ENCODE measurements at places on chromosomes 3 and 15. TPM values are rescaled to one million over a fixed set of nuclear protein-coding genes. Genes with fewer than 3 reads are reported as not detected.
A peak's percentile ranks its signal among the peaks of the same experiment; 100 is the strongest.

- peaks cover 13% of the 10 kb centered on the region for H3K4me1 ChIP-seq
- no peak overlapping the region for H3K4me3 ChIP-seq
- peak; percentile 37 for DNase-seq
- peak overlapping the region; percentile 88 for H3K27ac ChIP-seq
- H3K27me3 ChIP-seq = no peaks in the 10 kb centered on the region
Measured at GRCh38 chr3:197516517-197516889, 39.3 kb downstream of the BDH1 start.

DNA sequence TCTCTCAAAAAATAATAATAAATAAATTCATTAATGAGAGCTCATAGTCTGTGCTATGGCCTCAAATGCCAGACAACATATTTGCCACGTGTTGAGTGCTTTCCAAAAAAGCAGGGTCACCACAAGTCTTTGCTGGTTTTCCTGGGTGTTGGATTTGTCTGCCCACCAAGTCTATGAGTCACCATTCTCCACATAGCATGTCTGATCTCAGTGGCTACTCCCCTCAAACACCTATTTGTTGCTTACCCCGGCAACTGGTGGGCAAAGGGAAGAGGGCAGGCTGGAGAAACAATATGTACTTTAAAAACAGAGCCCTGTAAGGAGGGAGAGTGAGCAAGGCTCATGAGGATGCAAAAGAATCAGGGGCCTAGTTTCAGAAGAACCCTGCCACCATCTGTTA is 120.0 kb upstream of the ARRDC4 start:
- no peak for DNase-seq
- no peak overlapping the region for H3K4me3 ChIP-seq
- no peaks in the 10 kb centered on the region for H3K4me1 ChIP-seq
- H3K27ac ChIP-seq = no peak overlapping the region
- no peaks in the 10 kb centered on the region for H3K27me3 ChIP-seq

DNA sequence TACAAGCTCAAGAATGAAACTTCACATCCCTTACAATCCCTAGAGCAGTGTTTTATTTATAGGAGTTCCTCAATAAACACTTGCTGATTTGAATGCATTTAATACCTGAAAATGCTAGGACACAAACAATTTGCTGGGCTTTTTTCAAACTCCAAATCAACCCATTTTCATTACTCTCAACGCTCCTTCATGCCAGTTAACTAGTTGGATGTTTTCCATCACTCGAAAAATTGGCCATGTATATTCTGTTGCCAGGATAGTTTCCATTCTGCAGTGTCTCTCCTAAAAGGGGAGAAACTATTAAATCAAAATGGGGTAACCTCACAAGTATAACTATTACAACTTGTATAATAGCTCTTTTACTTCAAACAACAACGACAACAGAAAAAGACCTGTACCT is 1.2 kb downstream of the GBE1 start:
- peaks cover 49% of the 10 kb centered on the region for H3K36me3 ChIP-seq
- H3K4me1 ChIP-seq = peaks cover 30% of the 10 kb centered on the region
- H3K27ac ChIP-seq = peak overlapping the region; percentile 98
- H3K4me3 ChIP-seq = peak overlapping the region; percentile 92
- no peaks in the 10 kb centered on the region for H3K27me3 ChIP-seq

DNA sequence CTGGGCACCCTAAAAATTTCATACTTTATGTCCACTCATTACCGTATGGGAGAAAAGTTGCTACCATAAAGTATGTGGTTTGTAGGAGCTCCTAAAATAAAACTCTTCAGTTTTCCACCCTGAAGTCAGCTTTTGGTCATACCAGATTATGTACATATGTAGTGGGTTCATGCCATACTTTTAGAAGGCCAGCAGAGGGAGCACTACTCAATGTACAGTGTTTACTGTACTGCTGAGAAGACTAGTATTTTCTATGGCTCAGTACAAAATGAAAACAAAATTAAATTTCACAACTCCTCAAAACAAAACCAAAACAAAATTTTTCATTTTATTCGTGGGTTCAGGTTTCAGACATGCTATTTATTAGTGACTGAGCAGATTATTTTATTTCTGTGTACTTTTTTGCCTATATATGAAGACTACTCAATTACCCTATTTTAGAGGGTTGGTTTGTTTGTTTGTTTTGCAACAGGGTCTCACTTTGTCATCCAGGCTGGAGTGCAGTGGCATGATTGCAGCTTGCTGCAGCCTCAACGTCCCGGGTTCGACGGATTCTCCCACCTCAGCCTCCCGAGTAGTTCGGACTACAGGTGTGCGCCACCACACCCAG is 24.3 kb downstream of the NXPE3 start:
- H3K27me3 ChIP-seq = no peaks in the 10 kb centered on the region
- no peak for DNase-seq
- H3K4me3 ChIP-seq = no peak overlapping the region

Gene CP
- total RNA-seq = not detected

Gene DMXL2
- total RNA-seq = 7.2 TPM

- H3K27ac ChIP-seq = no peak overlapping the region
- no peaks in the 10 kb centered on the region for H3K4me1 ChIP-seq
- no peak overlapping the region for H3K4me3 ChIP-seq
- no peaks in the 10 kb centered on the region for H3K36me3 ChIP-seq
- H3K27me3 ChIP-seq = no peaks in the 10 kb centered on the region
Measured at GRCh38 chr3:37200141-37200540, 25.8 kb upstream of the LRRFIP2 start.

- H3K27me3 ChIP-seq = peaks cover 3% of the 10 kb centered on the region
- no peak for DNase-seq
- H3K36me3 ChIP-seq = no peaks in the 10 kb centered on the region
- H3K27ac ChIP-seq = no peak overlapping the region
- no peaks in the 10 kb centered on the region for H3K4me1 ChIP-seq
Measured at GRCh38 chr3:87062685-87063084, 71.7 kb upstream of the VGLL3 start.

DNA sequence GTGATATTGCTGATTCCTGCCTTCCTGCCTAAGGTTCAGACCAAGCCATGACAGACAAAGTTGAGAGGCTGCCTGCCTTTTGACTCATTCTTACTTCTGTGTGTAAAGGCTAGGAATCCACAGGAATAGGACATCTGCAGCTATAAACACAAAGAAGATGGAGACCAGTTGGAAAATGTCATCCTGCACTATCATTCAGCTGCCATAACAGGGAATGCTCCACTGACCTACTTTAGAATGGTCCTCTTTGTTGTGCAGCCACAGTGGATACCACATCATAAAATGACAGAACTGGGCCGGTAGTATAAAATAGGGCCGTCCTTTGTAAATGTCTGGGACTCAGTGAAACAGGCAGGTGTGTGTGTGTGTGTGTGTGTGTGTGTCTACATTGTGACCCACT is 75.1 kb downstream of the STAC start:
- DNase-seq = no peak
- no peak overlapping the region for H3K27ac ChIP-seq
- no peaks in the 10 kb centered on the region for H3K4me1 ChIP-seq

DNA sequence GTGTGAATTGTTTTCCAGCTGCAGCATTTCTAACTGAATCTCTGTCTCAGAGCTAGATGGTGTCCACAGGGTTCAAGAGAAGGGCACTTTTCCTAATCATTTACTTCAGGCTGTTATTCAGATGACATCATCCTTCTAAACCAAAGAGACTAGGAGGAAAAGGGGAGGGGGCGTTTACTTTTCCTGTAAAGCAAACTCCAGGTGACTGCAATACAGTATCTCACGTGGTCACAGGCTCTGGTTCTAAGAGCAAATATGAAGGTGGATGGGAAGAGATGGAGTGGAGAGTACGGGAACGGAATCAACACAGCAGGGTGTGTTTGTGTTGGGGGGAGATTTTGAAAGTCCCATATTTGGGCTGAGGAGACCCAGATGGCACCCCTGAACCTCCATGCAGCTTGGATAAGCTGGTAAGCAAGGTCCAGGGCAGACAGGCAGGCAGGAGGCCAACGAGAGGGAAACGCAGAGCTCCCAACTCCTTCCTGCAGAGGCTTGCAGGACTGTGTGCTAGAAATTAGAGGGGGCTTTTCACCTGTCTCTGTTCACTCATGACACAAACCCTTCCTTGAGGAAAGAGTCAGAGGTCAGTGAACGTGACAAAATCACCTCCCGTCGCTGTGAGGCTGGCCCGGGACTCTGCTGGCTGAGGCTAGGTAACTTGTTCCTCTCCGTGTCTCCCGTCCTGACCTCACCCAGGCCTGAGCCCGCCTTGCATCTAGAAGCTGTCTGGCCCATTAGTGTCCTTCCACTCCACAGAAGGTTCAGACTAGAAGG is 151.2 kb downstream of the OPA1 start:
- DNase-seq = no peak
- peaks cover 8% of the 10 kb centered on the region for H3K4me1 ChIP-seq
- peaks cover 18% of the 10 kb centered on the region for H3K27me3 ChIP-seq
- no peak overlapping the region for H3K27ac ChIP-seq

GRCh38 chr3:38984110-38984509 is 67.6 kb downstream of the SCN11A start:
- no peak for DNase-seq
- H3K4me3 ChIP-seq = no peak overlapping the region
- no peak overlapping the region for H3K27ac ChIP-seq
- peaks cover 3% of the 10 kb centered on the region for H3K27me3 ChIP-seq

DNA sequence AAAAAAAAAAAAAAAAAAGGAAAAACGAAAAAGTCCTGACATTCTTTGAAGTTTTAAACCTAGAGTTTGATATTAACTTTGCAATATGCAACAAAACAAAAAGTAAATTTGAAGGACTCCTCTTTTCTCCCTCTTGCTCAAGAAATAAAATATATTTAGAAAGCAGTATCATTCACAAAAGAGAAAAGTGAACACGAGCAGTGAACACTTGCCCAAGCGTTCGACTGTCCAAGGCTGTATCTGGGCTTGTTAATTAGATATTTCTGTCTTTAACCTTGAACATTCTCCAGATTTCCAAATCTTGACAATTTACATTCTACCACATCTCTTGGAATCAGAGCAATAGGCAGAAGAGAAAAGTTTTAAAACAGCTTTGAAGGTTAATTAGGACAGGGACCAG is 357.7 kb downstream of the TIGIT start:
- DNase-seq = no peak
- H3K36me3 ChIP-seq = peaks cover 9% of the 10 kb centered on the region
- no peaks in the 10 kb centered on the region for H3K27me3 ChIP-seq
- H3K4me1 ChIP-seq = peaks cover 21% of the 10 kb centered on the region
- H3K4me3 ChIP-seq = no peak overlapping the region

DNA sequence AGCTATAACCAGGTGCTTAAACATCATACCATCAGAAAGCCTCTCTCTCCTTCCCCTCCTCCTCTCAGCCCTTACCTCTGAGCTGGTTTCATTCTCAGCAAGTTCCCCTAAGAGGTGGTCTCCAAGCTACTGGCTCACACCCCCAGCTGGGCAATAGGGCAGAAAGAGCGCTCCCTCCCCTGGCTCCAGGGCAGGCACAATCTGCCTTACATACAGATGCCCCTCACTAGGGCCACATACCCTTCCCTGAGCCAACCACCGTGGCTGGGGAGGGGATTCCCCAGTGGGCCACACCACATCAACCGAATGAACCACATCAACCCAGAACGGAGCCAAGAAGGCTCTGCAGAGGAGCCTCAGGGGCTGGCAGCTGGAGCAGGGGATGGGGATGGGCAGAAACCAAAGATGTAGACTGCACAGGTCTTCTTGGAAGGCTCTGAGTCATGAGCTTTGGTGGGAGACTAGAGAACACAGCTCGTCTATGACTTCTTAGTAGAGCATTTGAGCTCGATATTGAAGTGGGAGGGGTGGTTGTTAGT is 4.6 kb upstream of the FBLN2 start:
- H3K4me1 ChIP-seq = peaks cover 27% of the 10 kb centered on the region
- peak overlapping the region; percentile 55 for H3K27ac ChIP-seq
- DNase-seq = peak; percentile 87
- H3K27me3 ChIP-seq = peaks cover 42% of the 10 kb centered on the region
- peaks cover 5% of the 10 kb centered on the region for H3K36me3 ChIP-seq

Gene HIGD2B
- 0.26 TPM for total RNA-seq

Gene SLC41A3
- 30.7 TPM for total RNA-seq

Gene MNS1
- 1.4 TPM for total RNA-seq

DNA sequence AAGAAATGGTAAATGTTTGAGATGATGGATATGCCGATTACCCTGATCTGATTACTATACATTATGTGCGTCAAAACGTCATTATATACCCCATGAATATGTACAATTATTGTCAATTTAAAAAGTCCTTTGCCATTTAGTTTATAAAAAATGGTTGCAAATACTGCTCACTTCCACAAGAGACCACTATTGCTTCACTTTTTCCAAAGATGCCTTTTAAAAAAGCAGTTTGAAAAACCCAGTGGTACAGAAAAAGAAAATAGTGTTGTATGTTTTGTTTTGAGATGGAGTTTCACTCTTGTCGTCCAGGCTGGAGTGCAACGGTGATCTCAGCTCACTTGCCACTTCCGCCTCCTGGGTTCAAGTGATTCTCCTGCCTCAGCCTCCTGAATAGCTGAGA is 39.3 kb downstream of the EDEM1 start:
- DNase-seq = no peak
- no peak overlapping the region for H3K27ac ChIP-seq
- no peaks in the 10 kb centered on the region for H3K27me3 ChIP-seq

Gene TERC
- 16.0 TPM for total RNA-seq

Gene ARGFX
- total RNA-seq = not detected

GRCh38 chr3:129976286-129976685 is 1.8 kb downstream of the TRH start:
- no peak overlapping the region for H3K27ac ChIP-seq
- peaks cover 4% of the 10 kb centered on the region for H3K4me1 ChIP-seq
- peaks cover 1% of the 10 kb centered on the region for H3K36me3 ChIP-seq
- no peak for DNase-seq

DNA sequence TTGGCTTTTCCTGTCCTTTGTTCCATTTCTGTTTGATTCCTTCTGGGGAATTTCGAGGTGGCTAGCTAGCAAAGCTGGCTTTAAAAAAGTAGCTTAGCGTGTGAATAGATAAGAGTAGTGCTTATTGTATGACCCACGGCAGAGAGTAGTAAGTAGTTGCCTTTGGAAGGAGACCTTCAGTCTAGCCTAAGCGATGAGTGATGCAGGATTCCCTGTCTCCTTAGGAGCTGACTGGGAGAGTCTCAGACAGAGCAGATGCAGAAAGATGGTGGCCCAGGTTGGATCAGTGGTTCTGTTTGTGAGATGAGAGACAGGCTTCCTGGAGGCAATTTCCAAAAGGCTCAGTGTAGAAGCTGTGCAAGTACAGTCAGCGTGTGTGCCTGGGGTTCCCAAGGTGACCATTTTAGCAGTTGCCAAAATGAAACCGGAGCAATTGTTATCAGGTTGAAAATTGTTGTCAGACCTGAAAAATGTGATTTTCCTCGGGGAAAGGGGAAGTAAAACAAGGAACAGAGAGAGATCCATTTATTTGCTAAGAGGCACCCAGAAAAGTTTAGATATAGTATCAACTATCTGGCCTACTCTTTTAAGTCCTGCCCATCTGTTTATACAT is 681 bp upstream of the IL5RA start:
- no peak for DNase-seq
- H3K36me3 ChIP-seq = no peaks in the 10 kb centered on the region
- H3K27me3 ChIP-seq = peaks cover 14% of the 10 kb centered on the region
- H3K4me3 ChIP-seq = no peak overlapping the region
- H3K27ac ChIP-seq = no peak overlapping the region

Gene FRMD5
- total RNA-seq = 0.42 TPM

GRCh38 chr3:30042916-30043555 is 563.4 kb upstream of the TGFBR2 start:
- H3K4me1 ChIP-seq = no peaks in the 10 kb centered on the region
- H3K27ac ChIP-seq = no peak overlapping the region
- no peaks in the 10 kb centered on the region for H3K36me3 ChIP-seq
- no peak for DNase-seq
- H3K4me3 ChIP-seq = no peak overlapping the region
- H3K27me3 ChIP-seq = peaks cover 16% of the 10 kb centered on the region

- H3K4me1 ChIP-seq = peaks cover 23% of the 10 kb centered on the region
- peaks cover 25% of the 10 kb centered on the region for H3K36me3 ChIP-seq
- H3K27me3 ChIP-seq = no peaks in the 10 kb centered on the region
- H3K27ac ChIP-seq = peak overlapping the region; percentile 96
Measured at GRCh38 chr15:75639191-75639708, 774 bp downstream of the IMP3 start.

Gene FOXL2
- not detected for total RNA-seq

Data from activated naive CD8-positive, alpha-beta T cell treated with anti-CD3 and anti-CD28 coated beads for 36 hours (primary cell).